ENCODE measurements at places on chromosomes 5 and 9.

- DNase-seq = no peak
These were observed 278.8 kb downstream of the ENC1 start for GRCh38 chr5:74361406-74362358.

GRCh38 chr9:19492775-19493173 is 84.0 kb downstream of the ACER2 start:
- no peak for DNase-seq

- no peak for DNase-seq
These were observed 85.6 kb upstream of the LMX1B start for GRCh38 chr9:126528111-126528510.

DNA sequence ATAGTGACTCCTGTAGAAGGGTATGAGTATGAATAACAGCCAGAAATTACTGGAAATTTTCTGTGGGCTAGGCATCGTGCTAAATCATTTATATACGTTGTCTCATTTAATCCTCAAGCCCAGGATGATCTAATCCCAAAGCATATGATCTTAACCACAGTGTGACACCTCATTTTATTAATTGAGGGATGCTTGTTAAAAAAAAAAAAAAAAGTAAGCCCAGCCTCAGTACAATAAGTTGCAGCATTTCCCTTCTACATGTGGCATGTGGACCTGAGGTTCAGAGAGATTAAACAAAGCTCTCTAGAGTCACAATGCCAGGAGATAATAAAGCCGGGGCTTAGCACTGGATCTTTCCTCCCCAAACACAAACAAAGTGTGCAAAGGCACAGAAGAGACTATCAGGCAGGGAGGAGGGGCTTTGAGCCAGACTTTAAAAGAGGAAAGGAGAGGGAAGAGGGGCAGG is 49.5 kb downstream of the KLF4 start:
- no peak for DNase-seq

GRCh38 chr5:35029333-35029732 is 18.4 kb downstream of the AGXT2 start:
- no peak for DNase-seq

DNA sequence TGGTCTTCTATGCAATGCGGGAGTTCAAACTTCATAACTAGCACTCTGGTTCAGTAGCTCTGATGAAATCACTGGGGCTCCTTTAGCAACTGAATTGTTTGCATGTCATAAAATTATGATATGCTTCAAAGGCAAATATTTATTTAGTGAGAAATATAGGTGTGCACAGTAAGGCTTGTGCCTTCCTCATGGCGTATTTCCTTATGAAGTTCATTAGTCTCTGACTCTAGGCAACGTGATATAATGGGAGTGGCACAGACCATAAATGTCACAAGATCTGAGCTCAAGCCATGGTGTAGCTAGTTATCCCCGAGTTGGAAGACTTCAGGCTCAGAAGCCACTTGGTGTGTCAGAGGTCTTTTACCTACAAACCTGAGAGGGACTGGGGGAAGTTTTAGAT is 35.5 kb downstream of the PIP5K1B start:
- no peak for DNase-seq

DNA sequence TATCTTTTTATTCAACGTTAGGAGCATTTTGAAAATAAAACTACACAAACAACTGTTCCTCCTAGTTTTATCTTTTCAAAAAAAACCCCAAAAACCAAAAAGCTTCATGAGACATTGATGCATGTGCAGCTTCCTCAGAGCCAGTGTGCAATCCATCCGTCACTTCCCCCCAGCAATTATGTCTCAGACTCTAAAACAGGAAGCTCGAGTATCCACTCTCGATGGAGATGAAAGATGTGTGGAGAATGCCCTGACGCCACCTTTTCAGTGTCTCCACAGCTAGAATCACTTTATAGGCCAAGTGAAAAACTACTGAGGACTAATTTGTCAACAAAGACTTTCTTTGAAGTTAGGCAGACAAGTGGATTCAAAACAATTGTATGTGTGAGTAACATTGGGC is 408.9 kb upstream of the SMARCA2 start:
- no peak for DNase-seq

DNA sequence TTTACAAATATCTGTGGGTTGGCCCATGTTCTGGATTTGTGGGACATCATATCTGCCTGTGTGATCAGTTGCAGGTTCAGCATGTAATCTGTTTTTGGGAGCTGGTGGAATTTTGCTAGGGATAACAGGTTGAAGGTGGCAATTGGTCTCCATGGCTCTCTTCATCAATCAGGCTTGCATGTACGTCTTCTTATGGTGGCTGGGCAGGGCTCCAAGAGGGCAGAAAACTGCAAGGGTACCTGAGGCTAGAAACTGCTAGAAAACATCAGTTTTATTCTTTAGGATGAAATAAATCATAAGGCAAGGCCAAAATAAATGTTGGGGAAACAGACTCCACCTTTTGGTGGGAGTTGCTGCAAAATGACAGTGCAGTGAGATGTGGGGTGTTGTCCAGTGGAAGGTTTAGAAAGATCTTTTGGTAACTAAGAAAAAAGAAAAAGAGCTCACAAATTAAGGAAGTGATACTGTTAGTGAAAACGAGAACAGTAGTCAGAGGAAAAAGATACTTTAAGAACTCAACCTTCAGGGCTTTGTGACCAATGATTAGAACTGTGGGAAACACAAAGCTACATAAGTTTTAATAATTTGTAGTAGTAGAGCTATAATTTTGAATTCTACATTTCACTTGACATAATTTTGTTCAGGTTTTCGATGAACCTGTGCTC is 300.7 kb upstream of the IZUMO3 start:
- DNase-seq = no peak
